ENCODE measurements at places on chromosomes 6 and 20. TPM values are rescaled to one million over a fixed set of nuclear protein-coding genes. Genes with fewer than 3 reads are reported as not detected.
A peak's percentile ranks its signal among the peaks of the same experiment; 100 is the strongest.

DNA sequence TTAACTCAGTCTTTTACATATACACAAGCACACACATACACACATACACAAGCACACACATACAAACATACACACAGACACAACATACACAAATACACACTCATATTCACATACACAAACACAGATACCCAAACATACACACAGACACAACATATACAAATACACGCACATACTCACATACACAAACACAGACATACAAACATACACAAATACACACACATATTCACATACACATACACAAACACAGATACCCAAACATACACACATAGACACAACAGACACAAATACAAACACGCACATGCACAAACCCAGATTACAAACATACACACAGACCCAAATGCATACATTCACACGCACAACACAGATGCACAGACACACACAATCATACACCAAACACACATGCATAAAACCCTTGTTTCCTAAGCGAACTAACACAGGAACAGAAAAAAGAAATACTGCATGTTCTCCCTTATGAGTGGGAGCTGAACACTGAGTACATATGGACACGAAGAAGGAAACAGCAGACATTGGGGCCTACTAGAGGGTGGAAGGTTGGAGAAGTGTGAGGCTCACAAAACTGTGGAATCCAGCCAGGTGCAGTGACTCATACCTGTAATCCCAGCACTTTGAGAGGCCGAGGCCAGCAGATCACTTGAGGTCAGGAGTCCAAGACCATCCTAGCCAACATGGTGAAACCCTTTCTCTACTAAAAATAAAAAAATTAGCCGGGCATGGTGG lies 34.2 kb downstream of the PIM1 start:
- peak overlapping the region; percentile 73 for H3K27ac ChIP-seq
- peak overlapping the region; percentile 3 for H3K4me3 ChIP-seq

DNA sequence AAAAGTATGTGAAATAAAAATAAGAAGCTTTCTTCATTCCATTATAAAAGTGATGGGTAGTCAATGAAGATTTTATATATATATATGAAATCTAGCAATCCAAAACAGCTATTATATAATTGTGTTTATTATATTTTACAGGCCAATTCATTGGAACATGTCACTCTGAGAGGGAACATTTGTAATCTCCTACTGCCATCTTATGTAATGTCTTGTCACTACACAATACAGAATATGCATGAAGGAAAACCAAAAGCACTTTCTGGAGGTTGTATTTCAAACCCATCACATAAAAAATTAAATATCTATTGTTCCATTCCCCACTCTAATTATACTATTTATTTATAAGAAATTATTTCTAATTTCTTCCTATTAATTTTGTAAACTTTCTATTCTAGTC lies 31.5 kb upstream of the IRAK1BP1 start:
- H3K4me1 ChIP-seq: no peaks in the 10 kb centered on the region
- no peak overlapping the region for H3K27ac ChIP-seq
- H3K27me3 ChIP-seq: peaks cover 13% of the 10 kb centered on the region
- no peaks in the 10 kb centered on the region for H3K36me3 ChIP-seq

DNA sequence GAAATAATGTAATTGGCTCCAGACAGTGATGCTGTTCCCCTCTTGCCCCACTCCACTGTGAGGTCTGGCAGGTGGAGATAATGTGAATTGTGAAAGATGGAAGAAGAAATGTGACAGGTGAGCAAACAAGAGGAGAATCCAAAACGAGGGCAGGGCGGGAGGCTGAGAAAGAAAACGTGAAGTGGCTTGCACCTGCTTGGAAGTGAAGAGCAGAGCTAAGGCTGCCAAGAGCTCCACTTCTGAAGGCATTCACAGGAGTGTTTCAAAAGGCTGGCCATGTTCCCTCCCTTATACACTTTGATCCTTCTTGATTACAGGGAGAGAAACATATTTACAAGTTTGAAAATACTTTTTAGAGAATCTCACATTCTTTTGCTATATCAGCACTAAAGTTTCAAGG lies 359.4 kb downstream of the EPHA7 start:
- no peak for DNase-seq
- no peaks in the 10 kb centered on the region for H3K4me1 ChIP-seq
- H3K27me3 ChIP-seq: no peaks in the 10 kb centered on the region
- H3K36me3 ChIP-seq: no peaks in the 10 kb centered on the region

DNA sequence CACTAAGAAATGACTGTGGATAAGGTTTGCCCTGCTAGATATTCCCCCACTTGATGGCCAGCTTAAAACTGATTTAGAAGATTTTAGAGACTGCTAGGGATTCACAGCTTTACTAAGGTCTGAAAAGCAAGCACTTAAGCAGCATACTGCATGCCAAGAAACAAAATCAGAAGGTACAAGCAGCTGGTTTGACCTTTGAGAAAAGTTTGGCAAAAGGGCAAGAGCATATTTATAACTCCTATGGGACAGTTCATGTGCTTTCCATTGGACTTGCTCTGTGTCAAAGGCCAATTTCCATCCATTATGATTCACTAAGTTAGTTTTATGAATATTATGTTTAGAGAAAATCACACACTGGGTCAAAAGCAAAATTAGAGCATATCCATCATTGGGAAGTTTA lies 402.8 kb downstream of the PKHD1 start:
- no peaks in the 10 kb centered on the region for H3K4me1 ChIP-seq
- H3K36me3 ChIP-seq: no peaks in the 10 kb centered on the region
- DNase-seq: no peak

DNA sequence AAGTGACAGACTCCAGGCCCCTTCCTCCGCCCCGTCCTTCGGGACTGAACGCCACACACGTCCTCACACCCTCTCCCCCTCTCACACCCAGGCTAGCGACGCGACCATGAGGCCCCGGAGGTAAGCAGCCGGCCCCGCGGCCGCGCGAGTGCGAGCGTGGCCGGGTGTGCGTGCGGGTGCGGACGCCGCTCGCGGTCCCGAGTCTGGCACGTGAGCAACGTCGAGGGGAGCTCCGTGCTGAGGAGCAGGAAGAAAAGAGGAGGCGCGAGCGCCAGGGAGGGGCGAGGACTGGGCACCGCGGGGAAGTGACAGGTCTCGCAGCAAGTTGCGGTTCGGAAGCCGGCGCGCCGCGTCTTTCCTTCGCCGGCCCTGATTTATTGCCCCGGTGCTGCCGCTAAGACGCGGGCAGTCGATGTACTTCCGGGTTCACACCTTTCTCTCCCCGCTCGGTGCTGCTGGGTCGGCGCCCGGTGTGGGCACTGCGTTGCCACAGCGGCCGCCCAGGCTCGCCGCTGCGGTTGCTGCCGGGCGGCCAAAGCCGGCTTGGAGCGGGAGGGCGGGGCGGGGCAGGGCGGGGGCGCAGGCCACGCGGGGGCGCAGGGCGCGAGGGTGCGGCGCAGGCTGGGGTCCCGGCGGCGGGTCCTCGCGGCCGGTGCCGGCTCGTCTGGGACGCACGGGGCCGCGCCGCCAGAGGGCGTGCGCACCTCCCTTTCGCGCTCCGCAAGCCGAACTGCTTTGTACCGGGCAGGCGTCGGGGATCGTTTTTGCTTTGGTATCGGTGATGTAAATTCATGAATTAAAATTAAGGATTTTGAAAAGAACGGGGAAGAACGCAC lies 15.8 kb upstream of the LIN28B start:
- H3K4me3 ChIP-seq: peak overlapping the region; percentile 74
- H3K27me3 ChIP-seq: peaks cover 47% of the 10 kb centered on the region
- peaks cover 3% of the 10 kb centered on the region for H3K4me1 ChIP-seq
- peak; percentile 68 for DNase-seq

Gene RWDD2A
- total RNA-seq: 2.2 TPM

Gene JPH2
- 0.36 TPM for total RNA-seq

Gene SPATA2
- total RNA-seq: 9.1 TPM

Gene PI3
- not detected for total RNA-seq

Gene FERMT1
- total RNA-seq: not detected

All from activated naive CD8-positive, alpha-beta T cell treated with anti-CD3 and anti-CD28 coated beads, Interleukin-2, amount 10 ng/mL, durations not matched to agents 7 days and 5 days (primary cell).